ENCODE measurements at places on chromosomes 6 and 20. TPM values are rescaled to one million over a fixed set of nuclear protein-coding genes. Genes with fewer than 3 reads are reported as not detected.

Gene HMGCLL1
- 0.41 TPM for total RNA-seq

DNA sequence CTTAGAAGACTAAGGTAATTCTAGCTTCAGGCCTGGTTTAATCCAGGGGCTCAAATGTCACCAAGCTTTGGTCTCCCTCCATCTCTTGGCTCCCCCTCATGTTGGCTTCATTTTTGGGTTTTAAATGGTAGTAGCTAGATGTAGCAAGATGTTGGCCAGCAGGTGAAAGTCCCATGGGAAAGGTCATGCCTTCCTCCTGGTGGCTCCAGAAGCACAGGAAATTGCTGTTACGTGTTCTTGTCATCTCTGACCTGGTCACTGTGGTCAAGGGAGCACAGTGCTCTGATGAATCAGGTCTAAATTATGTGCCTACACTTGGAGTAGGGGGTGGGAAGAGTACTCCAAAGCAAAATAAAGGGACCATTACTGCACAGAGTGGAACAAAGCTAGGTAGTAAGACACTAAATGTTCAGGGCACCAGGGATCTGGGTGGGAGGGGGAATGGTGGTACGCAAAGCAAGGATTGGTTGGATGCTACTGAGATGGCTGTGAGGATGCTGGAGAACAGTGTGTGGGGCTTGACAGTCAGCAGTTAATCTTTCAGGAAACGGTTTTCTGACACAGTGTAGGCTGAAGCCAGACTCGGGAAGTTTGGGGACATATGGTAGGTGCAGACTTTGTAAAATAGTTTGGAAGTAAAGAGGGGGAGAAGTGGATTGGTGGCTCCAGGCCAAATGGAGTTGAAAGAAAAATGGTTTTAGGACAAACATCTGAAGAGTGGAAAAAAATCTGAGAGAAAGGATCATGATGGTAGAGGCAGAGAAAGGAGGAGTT is 30.1 kb downstream of the CDS2 start:
- no peaks in the 10 kb centered on the region for H3K4me1 ChIP-seq
- H3K27me3 ChIP-seq = no peaks in the 10 kb centered on the region

- no peaks in the 10 kb centered on the region for H3K36me3 ChIP-seq
- H3K4me1 ChIP-seq = no peaks in the 10 kb centered on the region
- H3K27me3 ChIP-seq = no peaks in the 10 kb centered on the region
- no peak overlapping the region for H3K27ac ChIP-seq
- no peak for DNase-seq
Observed at GRCh38 chr6:117928833-117929232, 21.8 kb downstream of the SLC35F1 start.

- no peak overlapping the region for H3K4me3 ChIP-seq
- no peaks in the 10 kb centered on the region for H3K27me3 ChIP-seq
- no peak for DNase-seq
- no peak overlapping the region for H3K27ac ChIP-seq
Observed at GRCh38 chr6:10591422-10592160, 70.4 kb downstream of the GCNT2 start.

GRCh38 chr6:52577778-52578463 is 1.1 kb upstream of the TRAM2 start:
- peak overlapping the region; percentile 72 for H3K4me3 ChIP-seq

Gene CRISP2
- not detected for total RNA-seq

Gene GCM1
- total RNA-seq = not detected

Gene PGK2
- total RNA-seq = not detected

Gene SIRPD
- total RNA-seq = not detected

Gene RCAN2
- 8.1 TPM for total RNA-seq

- no peaks in the 10 kb centered on the region for H3K4me1 ChIP-seq
- H3K36me3 ChIP-seq = peaks cover 3% of the 10 kb centered on the region
- no peak overlapping the region for H3K4me3 ChIP-seq
- no peak overlapping the region for H3K27ac ChIP-seq
Observed at GRCh38 chr6:15930207-15930606, 198.7 kb upstream of the MYLIP start.

DNA sequence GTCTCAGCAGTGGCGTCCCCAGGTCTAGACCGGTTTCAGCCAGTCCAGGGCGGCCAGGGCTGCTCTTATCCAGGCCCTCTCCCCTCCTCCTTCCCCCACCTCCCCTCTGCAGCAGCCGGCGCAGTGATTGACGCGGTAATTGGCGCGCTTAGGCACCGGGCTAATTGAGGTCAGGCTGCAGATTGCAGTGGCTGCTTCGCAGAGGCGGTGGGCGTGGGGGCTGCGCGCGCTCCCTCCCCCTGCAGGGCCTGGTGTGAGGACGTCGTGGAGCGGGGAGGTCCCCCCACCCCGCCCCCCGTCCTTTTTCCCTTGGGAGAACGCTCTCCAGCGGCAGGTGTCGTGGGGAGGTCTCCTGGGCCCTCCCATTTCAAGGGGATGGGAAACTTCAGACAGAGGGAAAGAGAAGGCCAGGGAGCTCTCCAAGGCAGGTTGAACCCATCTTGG is 70.4 kb upstream of the BLCAP start:
- H3K36me3 ChIP-seq = no peaks in the 10 kb centered on the region
- no peaks in the 10 kb centered on the region for H3K27me3 ChIP-seq
- DNase-seq = peak; percentile 82
- 0 out of 2 replicates have a peak, but pooled peaks cover 2% of the 10 kb centered on the region for H3K4me1 ChIP-seq
- H3K27ac ChIP-seq = peak overlapping the region; percentile 62
- H3K4me3 ChIP-seq = peak overlapping the region; percentile 60

Gene VIP
- not detected for total RNA-seq

Gene MTFR2
- total RNA-seq = 8.5 TPM

Gene POLR1C
- total RNA-seq = 49.6 TPM

- no peaks in the 10 kb centered on the region for H3K27me3 ChIP-seq
- H3K36me3 ChIP-seq = no peaks in the 10 kb centered on the region
- H3K4me3 ChIP-seq = no peak overlapping the region
- H3K4me1 ChIP-seq = no peaks in the 10 kb centered on the region
- H3K27ac ChIP-seq = no peak overlapping the region
Observed at GRCh38 chr20:56843386-56843785, 214.3 kb downstream of the TFAP2C start.

DNA sequence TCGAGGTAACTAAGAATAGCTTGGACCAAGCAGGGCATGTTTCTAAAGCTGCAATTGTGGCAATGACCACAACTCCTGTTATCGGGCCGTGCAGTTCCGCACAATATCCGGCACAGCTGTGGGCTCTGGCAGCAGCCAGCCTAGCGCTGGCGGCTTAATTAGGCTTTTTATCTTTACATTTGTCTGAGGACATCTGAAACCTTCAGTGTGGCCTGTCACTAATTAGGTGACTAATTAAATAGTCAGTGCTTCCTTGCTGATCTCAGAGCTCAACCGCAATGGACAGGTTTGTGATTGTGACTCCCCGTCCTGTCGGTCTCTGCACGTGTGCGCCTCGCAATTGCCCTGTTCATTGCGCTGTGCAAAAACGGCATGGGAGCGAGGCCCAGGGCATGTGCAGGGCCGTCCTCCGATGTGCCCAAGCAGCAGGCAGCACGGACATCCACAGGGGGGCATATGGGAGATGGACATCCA is 134.8 kb upstream of the INSM1 start:
- no peak overlapping the region for H3K4me3 ChIP-seq
- H3K36me3 ChIP-seq = no peaks in the 10 kb centered on the region
- DNase-seq = no peak
- no peaks in the 10 kb centered on the region for H3K4me1 ChIP-seq

- no peak overlapping the region for H3K4me3 ChIP-seq
- no peak overlapping the region for H3K27ac ChIP-seq
- no peaks in the 10 kb centered on the region for H3K27me3 ChIP-seq
- H3K36me3 ChIP-seq = no peaks in the 10 kb centered on the region
- DNase-seq = no peak
Observed at GRCh38 chr6:164015088-164015484, 600.6 kb downstream of the QKI start.

DNA sequence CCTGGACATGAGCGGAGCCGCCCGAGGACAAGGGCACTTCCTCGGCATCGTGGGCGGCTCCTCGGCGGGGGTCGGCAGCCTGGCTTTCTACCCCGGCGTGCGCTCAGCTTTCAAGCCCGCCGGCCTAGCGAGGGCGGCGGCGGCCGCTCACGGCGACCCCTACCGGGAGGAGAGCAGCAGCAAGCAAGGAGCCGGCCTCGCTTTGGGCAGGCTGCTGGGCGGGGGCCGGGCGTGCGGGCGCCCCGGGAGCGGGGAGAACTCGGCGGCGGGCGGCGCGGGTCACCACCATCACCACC is 6.7 kb downstream of the PRDM13 start:
- no peak for DNase-seq
- H3K4me1 ChIP-seq = peaks cover 14% of the 10 kb centered on the region
- peak overlapping the region; percentile 59 for H3K4me3 ChIP-seq
- H3K27me3 ChIP-seq = peaks cover 100% of the 10 kb centered on the region
- H3K27ac ChIP-seq = no peak overlapping the region

Gene MEA1
- total RNA-seq = 102 TPM

GRCh38 chr6:2695454-2696095 is 55.1 kb downstream of the MYLK4 start:
- H3K27me3 ChIP-seq = no peaks in the 10 kb centered on the region
- no peak overlapping the region for H3K4me3 ChIP-seq
- H3K27ac ChIP-seq = no peak overlapping the region
- DNase-seq = no peak
- no peaks in the 10 kb centered on the region for H3K36me3 ChIP-seq
- H3K4me1 ChIP-seq = no peaks in the 10 kb centered on the region

DNA sequence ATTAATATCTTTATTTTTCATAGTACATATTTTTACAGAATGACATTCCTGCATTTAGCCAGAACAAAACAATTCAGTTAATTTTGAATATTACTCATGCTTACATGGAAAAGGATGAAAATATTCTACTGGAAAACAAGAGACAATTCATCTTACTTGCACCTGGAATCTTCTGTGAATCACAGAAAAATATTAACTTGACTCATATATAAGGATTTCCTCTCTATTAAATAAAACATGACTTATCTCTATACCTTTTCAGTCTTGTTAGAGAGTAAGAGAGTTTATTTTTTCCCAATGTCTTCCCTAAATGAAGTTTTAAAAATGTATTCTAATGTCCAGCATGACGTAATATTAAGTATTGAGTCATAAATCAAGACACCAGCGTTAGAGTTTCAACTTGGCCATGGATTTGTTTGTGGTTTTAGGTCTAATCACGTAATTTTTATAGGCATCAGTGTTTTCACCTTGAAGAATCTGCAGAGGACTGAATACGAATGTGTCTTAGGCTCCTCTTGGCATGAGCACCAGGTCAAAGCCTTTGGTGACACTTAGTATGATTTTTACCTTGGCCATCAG is 445.1 kb upstream of the JAG1 start:
- no peak overlapping the region for H3K4me3 ChIP-seq
- no peaks in the 10 kb centered on the region for H3K27me3 ChIP-seq
- no peak for DNase-seq

- H3K36me3 ChIP-seq = no peaks in the 10 kb centered on the region
- H3K4me1 ChIP-seq = no peaks in the 10 kb centered on the region
- H3K4me3 ChIP-seq = no peak overlapping the region
Observed at GRCh38 chr6:125729983-125730382, 19.4 kb upstream of the HEY2 start.

DNA sequence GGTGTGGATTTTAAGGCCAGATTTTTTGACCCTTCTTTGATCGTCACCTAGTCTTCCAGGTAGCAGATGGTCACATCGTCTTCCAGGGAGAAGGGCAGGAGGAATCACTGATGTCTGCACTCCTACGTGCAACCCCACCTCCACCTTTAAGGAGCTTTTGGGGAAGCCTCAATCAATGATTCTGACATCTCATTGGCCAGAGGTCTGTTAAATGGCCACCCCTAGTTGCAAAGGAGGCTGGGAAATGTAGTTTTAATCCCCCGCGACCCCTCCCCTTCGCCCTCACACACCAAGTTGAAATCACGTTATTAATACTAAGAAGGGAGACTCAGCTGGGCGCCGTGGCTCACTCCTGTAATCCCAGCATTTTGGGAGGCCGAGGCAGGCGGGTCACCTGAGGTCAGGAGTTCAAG is 151.4 kb downstream of the BCAS1 start:
- DNase-seq = peak; percentile 72
- H3K27me3 ChIP-seq = no peaks in the 10 kb centered on the region
- peaks cover 26% of the 10 kb centered on the region for H3K4me1 ChIP-seq
- no peak overlapping the region for H3K27ac ChIP-seq

DNA sequence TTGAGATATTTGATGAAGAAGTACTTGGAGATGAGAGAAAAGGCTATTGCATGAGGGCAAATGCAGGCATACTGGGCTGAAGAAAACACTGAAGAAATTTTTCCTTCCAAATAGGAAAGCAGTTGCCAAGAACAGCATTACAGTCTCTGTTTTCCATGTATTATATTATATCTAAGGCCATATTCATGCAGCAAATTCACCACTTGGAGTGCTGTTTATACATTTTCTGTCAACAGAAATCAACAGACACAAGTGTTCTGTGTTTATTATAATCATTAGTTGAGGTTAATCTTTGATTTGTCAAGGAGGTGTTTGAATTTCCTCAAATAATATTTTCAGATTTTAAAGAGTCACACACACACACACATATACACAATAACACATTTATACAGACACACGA is 268.8 kb upstream of the PLCB4 start:
- no peak overlapping the region for H3K4me3 ChIP-seq
- DNase-seq = no peak
- H3K27me3 ChIP-seq = no peaks in the 10 kb centered on the region
- H3K27ac ChIP-seq = no peak overlapping the region

DNA sequence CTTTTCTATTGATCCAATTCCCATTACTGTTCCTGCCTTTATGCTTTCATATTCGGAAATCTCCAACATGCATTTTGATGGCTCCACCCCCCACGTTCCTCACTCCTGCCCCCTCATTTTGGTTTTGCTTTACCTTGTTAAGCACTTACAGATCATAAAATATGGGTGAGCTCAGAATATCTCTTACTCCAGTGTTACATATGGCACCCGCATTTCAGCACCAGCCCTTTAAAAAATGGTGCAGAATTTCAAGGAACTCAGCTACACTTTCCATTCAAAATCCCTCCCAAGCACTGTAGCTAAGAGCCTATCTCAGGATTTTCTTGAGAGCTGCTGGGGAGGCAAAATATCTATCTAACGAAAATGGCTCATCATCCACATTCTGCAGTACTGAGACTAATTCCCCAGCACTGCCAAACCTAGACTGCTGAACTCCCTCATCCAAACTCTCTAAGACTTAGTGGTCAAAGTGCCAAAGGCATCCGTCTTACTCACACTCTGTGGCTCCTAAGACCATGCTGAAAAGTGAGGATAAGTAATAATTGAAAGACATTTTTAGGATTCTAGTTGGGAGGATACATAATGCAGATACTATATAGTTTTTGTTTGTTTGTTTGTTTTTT is 7.8 kb downstream of the SGK1 start:
- no peak for DNase-seq
- H3K36me3 ChIP-seq = no peaks in the 10 kb centered on the region
- peaks cover 6% of the 10 kb centered on the region for H3K4me1 ChIP-seq
- no peak overlapping the region for H3K4me3 ChIP-seq
- H3K27ac ChIP-seq = no peak overlapping the region

Gene C6orf89
- 11.6 TPM for total RNA-seq

DNA sequence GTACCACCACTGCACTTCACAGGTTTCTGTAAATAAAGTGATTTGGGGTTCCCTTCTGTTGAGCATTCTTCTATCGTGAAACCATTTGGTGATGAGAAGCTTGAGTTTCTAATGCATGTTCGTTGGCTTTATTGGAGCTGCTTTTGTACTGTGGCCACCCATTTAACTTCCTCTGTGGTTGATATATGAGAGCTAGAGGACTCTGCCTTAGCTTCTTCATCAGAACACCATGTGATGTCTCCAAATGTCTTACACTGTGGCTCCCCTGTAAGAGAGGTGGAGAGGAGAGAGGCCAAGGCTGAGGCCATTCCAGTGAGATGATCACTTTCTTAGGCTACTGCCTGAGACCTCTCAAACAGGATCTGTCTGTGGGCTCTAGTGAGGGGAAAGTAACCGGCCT is 114.5 kb downstream of the SLC16A10 start:
- H3K4me3 ChIP-seq = no peak overlapping the region
- DNase-seq = no peak
- H3K36me3 ChIP-seq = no peaks in the 10 kb centered on the region
- H3K27me3 ChIP-seq = no peaks in the 10 kb centered on the region
- no peak overlapping the region for H3K27ac ChIP-seq
- no peaks in the 10 kb centered on the region for H3K4me1 ChIP-seq

Gene OXT
- not detected for total RNA-seq
